ENCODE measurements at places on chromosomes 4 and X.

GRCh38 chr4:68344049-68344448, 5.8 kb downstream of the YTHDC1 start:
- no peak for DNase-seq

DNA sequence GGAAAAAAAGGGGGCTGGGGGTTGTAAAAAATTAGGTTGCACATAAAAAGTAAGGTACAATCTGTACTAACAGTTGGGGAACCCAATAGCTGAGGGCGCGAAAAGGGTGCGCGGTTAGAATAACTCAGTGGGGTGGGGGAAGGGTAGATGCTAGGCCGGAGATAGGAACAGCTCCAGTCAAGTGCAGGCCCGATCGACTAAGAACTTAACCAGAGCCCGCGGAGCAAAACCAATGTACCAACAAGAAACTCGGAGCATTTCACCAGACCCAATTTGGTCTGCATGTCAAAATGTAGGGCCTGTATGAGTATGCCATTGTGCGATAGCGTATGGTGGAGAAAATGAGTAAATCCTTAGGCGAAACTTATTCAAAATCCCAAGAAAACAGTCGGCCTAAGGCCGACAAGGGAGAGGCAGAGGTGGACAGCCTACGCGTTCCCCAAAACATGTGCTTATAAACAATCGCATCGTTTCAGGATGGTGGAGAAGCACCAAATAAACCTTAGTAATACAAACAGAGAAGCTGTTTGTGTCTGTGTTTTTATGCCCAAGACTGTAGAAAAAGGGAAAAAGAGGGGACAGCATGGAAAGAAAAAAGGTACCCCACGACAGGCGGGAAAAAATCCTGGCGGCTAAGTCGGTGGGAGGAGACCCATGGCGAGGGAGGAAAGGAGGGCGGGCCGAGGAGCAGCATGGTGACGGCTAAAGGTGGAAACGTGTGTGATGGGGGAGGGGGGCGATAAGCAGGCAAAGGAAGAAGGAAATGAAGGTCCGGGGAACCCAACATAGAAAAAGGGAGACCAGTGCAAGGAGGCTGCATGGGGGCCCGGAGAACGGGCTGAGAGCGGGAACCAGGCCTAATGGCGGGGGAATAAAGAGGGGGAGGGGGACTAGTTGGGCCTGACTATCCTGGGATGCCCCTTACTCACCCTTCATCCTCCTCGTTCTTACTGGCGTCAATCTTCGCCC, 990 bp downstream of the HNRNPD start:
- peak; percentile 33 for DNase-seq

DNA sequence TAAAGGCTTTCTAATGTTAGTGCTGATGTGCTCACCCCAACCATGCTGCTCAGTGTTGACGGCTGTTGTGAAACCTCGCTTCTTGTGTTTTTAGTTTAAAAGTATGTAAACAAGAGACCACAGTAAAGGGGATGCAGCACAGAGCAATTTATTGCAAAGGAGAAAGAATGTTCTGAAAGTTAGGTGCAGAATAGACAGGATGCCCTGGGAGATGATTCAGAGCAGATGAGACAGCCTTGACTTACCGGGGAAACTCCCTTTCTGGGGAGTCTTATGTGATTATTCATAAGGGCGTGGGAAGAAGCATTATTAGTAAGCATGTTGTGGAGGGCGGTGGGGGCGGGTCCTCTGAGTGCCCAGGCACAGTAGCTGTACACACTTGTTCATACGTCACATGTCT, 47.7 kb downstream of the EVC start:
- DNase-seq, result no peak

GRCh38 chrX:137166591-137166990, 132.8 kb upstream of the GPR101 start:
- no peak for DNase-seq

GRCh38 chr4:3157366-3157765, 82.9 kb downstream of the HTT start:
- DNase-seq, result no peak

DNA sequence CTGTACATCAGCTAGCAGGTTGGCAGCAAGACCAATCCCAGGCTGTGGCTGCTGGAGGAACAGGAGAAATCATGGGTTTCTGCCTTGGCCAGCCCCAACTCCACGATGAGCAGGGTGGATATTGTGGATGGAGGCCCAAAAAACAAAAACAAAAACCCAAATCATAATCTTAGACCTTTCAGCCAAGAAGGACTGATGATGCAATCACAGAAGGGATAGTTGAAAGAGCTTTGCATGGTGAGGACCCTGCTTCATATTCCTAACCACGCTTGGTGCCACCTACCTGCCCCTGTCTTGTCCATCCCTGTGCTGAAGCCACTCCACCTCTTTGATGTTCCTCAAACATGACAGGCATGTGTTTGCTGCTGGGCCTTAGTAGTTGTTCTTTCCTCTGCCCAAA, 68.8 kb upstream of the CT45A1 start:
- DNase-seq, result no peak

GRCh38 chrX:133414406-133415275, 648 bp downstream of the GPC4 start:
- no peak for DNase-seq

DNA sequence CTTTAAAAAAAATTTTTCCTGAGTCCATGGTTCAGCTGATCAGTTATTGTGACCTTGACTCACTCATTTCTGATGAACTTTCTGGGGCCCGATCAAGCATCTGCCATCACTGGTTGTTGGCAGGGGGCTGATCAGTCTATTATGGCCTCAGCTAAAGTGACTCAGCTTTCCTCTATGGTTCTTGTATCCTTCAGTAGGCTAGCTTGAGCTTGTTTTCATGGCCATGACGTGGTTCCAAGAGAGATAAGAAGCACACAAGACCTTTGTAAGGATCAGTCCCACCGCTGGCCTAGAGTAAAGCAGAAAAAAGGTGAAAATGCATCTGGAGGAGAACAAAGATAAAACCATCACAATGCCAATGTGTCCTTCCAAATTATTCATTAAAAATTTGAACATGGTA, 29.8 kb upstream of the EPGN start:
- DNase-seq, result no peak

GRCh38 chr4:156635051-156635450, 336.5 kb downstream of the PDGFC start:
- no peak for DNase-seq

DNA sequence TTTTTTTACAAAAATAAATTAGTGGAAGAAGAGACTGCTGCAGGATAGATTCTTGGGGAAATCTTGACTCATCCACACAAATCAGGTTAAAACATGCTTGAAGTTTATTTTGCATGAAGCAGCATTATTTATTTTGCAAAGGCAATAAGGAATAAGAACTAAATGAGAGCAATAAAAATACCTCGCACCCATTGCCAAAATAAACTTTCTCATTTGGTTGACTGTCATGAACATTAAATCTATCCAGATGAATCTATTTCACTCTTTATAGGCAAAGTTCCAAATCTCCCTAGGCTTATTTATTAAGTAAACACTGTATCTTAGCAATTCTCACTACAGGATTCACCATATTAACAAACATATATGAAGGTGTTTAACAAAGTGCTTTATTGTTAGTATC, 58.9 kb downstream of the HOPX start:
- no peak for DNase-seq

GRCh38 chrX:7252013-7252610, 104.2 kb upstream of the PUDP start:
- DNase-seq, result no peak

DNA sequence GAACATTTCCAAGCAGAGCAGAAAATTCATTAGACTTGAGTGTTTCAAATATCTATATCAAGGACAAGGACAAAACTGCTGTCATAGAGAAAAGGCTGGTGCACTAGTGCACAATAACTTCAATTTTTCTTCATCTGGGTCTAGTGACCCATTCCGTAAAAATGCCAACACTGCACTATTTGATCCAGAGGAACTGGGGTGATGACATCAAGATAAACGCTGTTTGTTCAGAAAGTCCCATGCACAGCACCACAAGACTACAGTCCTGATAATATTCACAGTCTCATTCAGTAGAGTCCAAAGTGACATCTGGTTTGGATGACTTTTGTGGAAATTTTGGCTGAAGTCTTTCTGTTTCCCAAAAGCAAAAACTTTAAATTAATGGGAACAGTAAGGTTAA, 303.5 kb upstream of the GALNT7 start:
- DNase-seq, result no peak

GRCh38 chr4:163295138-163295537, 37.3 kb downstream of the NPY1R start:
- no peak for DNase-seq

DNA sequence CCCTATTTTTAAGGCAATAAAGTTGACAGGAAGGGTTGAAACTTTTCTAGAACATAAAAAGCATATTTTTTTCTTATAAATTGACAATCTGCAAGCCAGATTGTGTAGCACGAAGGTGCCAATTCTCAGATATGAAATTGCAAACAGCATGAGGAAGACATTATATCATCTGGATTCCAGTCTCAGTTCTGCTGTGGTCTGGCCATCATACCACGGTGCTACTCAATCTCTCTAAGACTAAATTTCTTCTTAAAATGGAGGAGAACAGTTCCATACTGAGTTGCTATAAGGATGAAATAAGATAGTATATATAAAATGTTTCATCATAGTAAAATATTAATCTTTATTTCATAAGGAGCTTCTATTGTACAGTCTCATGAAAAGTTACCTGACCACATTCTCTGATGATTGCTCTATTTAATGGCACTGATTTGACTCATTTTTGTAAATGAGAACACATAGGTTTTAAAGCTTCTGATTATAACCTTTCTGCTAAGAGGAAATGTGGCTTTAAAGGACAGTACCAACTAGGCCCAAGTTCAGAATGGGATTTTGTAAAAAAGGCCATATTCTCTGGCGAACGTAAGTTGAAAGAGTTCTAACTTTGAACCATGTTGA, 127.9 kb downstream of the SHROOM3 start:
- DNase-seq, result no peak

- DNase-seq, result no peak
Measured at GRCh38 chrX:47080215-47080914, 2.1 kb downstream of the RGN start.

DNA sequence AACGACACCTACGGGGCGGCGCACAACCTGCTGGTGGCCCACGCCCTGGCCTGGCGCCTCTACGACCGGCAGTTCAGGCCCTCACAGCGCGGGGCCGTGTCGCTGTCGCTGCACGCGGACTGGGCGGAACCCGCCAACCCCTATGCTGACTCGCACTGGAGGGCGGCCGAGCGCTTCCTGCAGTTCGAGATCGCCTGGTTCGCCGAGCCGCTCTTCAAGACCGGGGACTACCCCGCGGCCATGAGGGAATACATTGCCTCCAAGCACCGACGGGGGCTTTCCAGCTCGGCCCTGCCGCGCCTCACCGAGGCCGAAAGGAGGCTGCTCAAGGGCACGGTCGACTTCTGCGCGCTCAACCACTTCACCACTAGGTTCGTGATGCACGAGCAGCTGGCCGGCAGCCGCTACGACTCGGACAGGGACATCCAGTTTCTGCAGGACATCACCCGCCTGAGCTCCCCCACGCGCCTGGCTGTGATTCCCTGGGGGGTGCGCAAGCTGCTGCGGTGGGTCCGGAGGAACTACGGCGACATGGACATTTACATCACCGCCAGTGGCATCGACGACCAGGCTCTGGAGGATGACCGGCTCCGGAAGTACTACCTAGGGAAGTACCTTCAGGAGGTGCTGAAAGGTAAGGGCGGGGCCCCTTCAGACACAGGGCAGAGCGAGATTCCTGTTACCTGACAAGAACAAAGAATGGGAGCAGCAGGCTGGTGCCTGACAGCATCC, 11.7 kb downstream of the RPL9 start:
- DNase-seq, result peak; percentile 12

- no peak for DNase-seq
Measured at GRCh38 chr4:100591161-100591876, 73.5 kb upstream of the EMCN start.

DNA sequence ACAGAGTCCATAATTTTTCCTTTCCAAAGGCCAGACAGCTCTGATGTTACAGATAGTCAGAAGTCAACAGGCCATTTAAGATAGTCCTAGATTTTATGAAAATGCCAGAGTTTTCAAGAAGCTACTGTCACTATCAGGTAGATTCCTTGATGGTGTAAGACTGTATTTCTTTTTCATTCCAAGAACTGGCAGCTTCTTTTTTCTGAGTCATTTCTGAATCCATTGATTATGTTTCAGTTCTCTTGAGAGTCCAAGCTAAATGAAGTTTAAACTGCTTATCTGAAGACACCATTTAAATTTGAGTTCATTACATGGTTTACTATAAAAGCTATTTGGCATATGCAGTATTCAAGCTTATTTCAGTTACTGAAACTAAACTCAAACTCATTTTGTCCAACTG, 44.6 kb downstream of the RASSF6 start:
- DNase-seq, result no peak

DNA sequence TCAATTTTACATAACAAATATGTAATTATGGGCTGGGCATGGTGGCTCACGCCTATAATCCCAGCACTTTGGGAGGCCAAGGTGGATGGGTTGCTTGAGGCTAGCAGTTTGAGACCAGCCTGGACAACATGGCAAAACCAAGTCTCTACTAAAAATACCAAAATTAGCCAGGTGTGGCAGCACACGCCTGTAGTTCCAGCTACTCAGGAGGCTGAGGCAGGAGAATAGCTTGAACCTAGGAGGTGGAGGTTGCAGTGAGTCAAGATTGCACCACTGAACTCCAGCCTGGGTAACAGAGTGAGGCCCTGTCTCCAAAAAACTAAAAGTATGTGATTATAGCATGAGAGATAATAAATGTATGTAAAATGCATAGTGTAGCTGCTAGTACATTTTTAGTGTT, 229.0 kb downstream of the PPARGC1A start:
- DNase-seq, result no peak

DNA sequence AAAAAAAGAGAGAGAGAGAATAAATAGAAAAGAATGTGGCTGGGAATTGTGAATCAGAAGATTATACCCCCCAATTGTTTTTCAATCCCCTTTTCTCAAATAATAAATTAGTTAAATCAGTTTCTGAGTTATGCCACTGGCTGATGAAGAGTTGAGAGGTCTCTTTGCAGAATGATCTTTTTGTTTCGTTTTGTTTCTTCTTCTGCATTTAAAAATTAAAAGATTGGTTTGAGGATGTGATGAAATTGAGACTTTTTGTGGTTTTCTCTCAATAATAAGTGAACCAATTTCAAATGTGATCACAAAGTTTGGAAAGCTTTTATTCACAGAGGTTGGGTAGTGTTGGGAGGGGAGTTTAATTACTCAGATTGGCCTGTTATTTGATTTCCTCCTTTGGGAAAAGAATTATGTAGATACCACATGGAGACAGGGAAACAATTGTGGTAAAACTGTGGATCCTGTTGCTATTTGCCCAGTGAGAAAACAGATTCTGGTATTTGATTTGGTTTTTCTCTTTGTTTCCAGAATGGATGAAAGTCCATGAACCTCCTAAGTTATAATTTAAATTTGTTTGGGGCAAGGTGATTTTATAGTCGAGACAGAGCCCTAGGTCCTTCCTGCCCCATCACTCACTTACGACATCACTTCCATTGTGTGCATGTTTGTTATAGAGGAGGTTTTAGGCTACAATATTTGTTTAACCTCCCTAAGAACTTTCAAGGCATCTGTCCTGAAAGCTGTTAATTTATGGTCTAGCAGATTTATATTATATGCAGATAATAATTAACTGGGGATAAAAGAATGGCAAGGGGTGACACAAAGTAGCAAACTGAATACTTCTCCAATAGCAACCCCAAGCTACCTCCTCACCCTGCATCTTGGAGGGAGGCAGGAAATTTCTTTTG, 92.0 kb upstream of the BMPR1B start:
- DNase-seq, result no peak

GRCh38 chrX:17944833-17945497, 83.9 kb upstream of the RAI2 start:
- no peak for DNase-seq

Data from activated CD4-positive, CD25-positive, alpha-beta regulatory T cell (primary cell).